NCI-H2081 treated with DMSO at 0.1 percent for 48 hours (cell line): ENCODE measurements at places on chromosomes 3 and 15.

DNA sequence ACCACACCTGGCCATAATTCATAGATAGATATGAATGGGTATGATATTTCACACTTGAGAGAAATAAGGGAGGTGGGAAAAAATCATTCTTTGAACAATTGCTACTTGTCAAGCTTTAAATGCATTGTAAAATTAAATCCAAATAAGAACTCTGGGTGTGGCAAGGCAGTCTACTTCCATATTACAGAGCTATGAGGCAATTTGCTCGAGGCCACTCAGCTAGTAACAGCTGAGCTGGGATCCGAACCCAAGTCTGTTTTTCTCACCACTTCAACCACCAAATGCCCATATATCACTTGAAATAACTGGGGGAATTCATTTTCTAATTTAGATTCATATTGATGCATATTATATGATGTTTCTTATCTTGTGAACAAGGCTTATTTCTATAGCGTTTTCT, 482.2 kb upstream of the ADAMTS9 start:
- no peak for DNase-seq

GRCh38 chr3:136567599-136568188, 184.5 kb downstream of the STAG1 start:
- no peak for DNase-seq

DNA sequence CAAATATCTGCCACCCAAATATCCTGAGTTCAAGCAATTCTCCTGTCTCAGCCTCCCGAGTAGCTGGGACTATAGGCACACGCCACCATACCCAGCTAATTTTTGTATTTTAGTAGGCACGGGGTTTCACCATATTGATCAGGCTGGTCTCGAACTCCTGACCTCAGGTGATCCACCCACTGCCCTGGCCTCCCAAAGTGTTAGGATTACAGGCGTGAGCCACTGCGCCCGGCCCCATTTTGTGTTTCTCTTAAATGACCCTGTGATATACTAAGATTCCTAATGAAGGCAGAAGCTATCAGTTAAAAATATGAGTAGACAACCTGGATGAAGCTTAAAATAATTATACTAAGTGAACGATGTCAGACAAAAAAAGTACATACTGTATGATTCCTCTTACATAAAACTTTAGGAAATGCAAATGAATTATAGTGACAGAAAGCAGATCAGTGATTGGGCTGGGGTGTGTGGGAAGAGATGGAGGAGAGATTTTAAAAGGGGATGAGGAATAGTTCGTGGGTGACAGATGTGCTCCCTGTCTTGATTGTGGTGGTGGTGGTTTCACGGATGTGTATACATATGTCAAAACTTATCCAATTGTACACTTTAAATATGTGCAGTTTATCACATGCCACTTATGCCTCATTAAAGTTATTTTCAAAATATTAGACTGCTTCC, 3.8 kb upstream of the KLHL40 start:
- DNase-seq, result no peak

DNA sequence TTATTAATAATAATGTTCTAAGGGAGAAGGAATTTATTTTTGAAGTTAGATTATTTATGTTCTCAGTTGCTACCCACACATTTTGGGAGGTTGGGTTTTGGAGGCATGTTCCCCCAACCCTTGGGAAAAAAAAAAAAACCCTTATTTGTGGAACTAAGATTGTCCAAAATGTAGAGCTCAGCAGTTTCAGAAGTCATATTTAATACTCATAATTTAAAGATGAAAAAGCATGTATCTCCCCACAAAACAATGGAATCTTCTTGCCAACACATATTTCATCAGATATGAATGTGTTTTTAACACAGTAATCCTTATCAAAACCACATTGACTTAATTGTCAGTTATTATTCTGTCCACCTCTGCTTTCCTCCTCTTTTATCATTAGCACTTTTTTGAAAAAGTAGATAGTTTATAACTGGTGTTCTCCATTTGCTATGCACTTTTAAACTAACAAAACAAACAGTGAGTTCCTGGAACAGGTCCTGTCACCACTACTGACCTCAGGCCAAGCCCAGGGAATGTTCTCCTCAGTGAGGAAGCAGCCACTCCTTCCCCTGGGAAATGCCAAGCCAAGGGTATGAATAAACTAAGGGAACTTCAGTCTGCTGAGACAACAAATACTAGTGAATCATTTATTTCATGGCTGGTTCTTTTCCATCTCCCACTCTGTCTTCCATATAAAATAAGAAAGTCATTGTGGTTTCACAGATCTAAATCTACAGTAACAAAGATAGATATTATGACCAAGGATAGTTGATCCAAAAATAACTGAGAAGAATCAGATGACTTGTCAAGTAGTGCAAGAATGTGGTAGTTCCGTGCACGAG, 414.4 kb upstream of the ALCAM start:
- DNase-seq, result no peak

DNA sequence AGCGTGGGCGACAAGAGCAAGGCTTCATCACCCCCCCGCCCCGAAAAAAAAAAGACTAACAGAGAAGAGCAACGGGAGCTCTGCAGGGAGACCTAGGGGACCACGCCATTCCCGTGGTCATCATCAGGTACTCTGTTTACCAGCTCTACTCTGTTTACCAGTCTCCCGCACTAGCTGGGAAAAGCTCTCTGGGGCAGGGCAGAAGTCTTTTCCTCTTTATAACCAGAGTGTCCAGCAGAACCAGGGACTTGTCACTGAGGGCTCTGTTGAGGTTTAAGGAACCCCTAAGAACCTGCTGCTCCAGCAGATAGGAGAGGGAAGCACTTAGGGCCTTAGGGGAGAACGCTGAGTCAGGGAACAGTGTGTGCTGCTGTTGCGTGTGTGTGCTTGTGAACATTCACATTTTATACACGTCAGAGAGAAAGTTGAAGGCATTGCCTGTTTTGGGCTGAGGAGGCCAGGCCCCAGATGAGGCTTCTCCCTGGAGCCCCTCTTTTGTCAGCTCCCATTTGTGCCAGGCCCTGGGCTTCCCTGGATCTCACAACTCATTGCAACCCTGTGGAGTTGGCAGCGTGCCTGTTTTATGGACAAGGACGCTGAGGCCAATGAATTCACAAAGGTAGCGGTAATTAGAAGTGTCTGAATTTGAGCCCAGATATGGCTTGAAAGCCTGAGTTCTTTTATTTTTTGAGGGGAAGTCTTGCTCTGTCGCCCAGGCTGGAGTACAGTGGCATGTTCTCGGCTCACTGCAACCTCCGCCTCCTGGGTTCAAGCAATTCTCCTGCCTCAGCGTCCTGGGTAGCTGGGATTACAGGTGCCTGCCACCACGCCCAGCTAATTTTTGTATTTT, 24.2 kb upstream of the ERICH6 start:
- DNase-seq, result no peak

GRCh38 chr3:14929310-14930074, 17.9 kb upstream of the NR2C2 start:
- DNase-seq, result no peak

DNA sequence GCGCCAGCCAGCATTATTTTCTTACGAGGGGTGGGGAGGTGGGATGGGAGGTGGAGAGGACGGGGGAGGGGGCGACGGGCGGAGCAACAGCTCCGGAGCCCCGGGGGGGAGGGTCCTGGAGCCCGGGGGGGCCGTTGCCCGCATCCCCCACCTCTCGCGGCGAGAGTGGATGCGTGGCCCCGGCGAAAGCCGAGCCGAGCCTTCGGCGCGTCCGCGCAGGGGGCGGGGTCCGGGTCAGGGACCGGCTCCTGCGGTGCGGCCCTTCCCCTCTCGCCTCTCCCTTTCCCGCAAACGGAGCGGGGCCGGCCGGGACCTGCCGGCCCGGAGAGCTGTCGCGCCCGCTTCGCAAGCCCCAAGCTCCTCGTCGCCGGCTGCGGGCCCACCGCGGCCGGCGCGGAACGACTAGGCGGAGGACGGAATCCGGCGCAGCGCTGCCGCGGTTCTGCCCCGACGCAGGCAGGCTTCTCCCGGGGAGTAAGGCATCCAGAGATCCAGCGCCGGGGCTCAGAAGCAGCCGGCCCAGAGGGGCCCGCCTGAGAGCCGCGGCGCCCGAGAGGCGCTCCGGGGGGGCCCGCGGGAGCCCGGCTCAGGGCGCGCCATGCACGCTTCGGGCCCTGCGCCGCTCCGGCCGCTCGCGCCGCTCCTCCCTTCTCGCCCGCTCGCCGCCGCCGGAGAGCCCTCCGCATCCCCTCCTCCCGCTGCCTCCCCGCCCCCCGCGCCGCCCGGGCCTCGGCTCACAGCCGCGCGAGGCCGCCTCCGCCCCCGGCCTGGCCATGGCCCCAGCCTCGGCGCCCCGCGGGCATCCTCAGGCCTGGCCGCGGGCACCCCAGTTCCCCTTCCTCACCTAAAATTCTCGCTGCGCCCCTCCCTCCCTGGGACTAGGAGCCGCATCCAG, 459 bp upstream of the ADCY5 start:
- DNase-seq, result no peak

- DNase-seq, result no peak
Observed at GRCh38 chr15:89621547-89621946, 33.7 kb downstream of the KIF7 start.

DNA sequence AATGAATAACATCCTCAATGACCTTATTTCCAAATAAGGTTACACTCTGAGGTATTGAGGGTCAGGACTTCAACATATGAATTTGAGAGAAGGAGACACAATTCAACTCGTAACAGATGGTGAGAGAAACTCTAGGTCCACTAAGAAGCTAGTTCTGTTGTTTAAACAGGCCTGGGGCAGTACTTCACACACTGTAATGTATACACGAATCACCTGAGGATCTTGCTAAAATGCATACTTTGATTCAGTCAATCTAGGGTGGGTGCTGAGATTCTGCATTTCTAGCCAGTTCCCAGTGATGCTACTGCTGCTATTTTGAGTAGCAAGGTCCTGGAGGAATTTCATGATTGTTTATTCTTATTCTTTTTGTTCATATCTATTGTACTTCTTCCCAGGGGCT, 186.8 kb downstream of the SATB1 start:
- no peak for DNase-seq

- DNase-seq, result no peak
Observed at GRCh38 chr3:142863010-142863817, 25.7 kb downstream of the PCOLCE2 start.

GRCh38 chr15:63372753-63373152, 8.9 kb downstream of the CA12 start:
- DNase-seq, result no peak

DNA sequence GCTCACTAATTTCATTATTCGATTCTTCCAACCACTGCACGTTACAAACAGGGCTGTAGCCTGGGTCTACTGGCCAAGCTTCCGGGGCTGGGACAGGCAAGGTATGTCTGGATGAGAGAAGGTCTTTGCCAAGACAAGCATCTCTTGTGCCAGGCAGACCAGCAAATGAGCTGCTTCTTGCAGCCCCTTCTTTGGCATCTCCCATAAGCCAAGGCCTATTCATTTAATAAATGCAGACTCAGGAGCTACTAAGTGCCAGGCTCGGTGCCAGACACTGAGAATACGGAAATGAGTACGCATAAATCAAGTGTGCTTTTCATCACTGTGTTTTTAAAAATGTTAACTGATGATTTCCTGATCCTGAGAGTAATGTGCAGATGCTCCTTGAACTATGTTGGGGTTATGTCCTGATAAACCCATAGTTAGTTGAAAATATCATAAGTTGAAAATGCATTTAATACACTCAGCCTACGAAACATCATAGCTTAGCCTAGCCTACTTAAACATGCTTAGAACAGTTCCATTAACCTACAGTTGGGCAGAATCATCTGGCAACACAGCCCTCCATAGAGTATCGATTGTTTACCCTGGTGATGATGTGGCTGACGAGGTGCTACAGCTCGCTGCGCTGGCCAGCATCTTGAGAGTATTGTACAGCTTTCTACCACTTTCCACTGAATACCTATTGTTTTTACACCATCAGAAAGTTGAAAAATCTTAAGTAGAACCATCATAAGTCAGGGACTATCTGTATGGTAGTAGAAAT, 135.0 kb upstream of the CTDSPL start:
- DNase-seq, result no peak

DNA sequence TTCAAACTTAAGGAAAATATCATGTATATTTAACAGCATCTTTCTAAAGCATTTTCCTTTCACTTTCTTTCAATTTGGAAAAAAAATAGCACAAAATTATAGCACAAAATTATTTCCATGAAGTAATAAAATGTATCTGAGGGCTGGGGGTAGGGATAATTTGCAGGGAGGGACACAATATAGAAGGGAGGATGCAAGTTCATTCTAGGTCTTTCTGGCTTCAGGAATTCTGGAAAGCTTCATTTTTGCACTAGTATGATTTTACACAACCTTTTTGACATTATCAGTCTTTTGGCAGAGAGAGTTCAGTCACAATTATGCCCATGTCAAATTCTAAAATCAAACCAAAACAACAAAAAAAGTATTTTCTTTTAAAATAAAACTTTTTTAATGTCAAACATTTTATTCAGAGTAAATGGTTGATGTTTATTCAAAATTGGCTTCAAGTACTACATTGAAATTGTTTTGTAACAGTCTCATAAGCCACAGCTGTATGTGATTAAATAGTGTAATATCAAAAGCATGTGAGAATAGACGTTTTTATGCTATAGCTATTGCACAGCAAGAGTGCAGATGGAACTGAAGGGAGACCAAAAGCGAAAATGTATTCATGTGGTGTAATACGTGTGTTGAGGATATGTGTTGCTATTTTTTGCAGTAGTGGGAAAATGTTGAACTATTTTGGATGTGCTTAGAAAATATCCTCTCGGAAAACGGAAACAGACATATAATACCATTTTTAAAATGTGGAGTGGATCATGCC, 5.8 kb downstream of the RBMS3 start:
- no peak for DNase-seq

DNA sequence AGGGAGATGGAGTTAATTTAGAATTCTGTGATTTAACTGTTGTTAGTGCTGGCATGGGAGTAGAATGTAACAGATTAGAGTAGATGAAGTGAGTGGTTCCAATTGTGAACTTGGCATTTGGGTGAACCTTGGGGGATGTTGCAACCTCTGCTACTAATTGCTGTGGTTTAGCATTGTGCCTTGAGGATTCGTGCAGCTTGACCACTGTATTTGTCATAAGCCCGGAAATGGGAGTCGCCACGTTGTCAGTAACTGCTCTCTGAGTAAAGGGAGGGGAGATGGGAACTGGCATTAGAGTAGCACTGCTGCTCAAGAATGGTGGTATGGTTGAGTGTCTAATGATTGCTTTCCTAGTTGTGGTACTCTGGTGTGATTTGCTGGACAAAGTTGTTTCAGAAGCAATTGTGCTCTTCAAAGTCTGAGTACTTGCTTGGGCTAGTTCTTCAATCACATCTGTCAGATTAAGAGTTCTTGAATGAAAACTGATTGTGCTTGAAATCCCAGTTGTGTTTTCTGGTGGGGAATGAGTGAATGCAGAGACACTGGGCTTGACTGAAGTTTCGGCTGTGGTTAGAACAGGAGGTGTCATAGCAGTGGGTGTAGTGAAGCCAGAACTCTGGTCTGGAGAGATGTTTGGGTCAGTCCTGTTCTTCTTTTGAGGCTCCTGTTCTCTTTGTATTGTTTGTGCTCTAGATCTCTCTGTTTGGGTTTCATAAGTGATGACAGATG, 15.4 kb downstream of the IGSF10 start:
- no peak for DNase-seq

- DNase-seq, result no peak
Observed at GRCh38 chr3:176055836-176056235, 1141.4 kb downstream of the TBL1XR1 start.

DNA sequence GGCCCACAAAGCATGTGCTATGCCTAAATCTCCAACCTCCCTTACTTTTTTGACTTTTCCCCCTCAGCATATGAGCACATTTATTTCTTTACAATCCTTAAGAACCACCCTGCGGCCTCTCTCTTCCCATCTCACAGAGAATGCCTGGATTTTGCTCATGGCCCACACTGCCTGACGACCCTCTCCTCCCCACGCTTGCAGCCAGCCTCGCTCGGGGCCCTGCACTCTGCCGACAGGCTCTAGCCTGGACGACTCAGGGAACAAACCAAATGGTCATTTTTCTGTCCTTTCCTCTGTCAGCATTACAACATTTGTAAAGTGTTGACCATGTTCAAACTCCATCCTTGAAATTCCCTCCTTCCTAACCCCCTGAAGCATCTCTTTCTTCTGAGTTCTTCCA, 11.7 kb downstream of the HES1 start:
- DNase-seq, result no peak
